ENCODE measurements at places on chromosomes 4 and X.

DNA sequence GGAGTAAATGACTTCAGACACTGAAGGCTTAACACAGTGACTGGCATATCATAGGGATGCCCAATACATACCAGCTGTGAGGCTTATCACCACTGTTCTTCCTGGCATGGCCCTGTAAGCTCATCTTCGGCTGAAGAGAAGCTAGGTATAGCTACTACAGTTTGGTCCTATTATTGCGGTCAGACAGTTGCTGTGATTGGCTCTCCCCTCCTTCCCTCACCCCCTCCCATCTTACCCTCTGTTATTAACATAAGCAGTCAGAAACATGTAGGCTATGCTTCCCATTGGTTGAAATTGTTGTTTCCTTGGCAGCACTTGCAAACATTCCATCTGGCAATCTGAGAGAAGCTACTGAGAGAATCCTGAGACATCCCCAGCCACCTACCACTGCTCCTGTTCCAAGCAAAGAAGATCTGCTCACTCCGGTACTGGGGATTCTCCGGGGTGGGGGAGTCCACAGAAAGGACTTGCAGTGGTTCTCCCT, at the start of gene AKAP14:
TSS of gene AKAP14 (plus strand) at position 51 of the 484 bp plus-strand sequence. CDS start 7,331 bp downstream, outside the sequence.
- DNase-seq: no peak

- DNase-seq: peak; percentile 8
These were observed at the start of gene SCD5 for GRCh38 chr4:82798168-82799005. Gene SCD5, minus strand, starts transcription at chr4:82798796. Its CDS starts 259 bp downstream, at chr4:82798537.

DNA sequence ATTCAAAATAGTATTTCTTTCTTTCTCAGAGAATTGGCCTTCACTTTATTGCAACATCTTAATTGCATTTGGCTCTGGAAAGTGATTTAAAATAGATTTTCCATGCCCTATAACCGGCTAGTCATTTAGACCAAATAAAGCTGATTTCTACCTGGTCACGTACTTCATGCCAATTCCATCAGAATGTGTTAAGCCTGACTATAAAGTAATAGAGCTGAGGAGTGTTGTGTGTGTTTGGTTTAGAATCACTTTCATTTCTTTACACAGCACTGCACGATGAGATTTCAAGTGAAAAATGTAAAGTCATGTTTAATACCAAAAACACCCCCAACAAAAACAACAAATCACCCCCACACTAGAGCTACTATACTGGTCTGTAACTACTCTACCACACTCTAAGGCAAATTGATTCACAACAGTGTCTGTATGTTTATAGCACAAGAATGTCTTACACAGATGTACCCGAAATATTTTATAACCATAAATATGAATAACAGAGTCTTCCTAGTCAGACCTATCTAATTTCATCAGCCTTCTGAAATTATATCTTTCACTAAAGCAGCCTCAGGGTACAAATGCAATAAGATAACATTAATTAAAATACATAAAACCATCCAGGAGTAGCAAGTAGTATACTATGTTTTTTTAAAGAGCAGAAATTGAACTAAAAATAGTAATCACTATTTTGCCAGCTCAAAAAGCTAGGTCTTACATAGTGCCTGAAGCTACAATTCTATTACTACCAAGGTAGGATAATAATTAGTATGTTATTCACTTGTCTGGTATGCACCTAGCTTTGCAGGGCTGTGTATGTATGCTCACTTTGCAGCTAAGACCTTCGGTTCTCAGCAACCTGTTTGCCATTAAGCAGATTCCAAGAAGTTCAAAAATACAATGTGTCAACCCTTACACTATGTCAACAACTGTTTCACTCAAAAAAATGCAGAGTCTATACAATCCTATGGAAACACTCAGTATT, 28.4 kb downstream of the APBB2 start:
- DNase-seq: no peak

DNA sequence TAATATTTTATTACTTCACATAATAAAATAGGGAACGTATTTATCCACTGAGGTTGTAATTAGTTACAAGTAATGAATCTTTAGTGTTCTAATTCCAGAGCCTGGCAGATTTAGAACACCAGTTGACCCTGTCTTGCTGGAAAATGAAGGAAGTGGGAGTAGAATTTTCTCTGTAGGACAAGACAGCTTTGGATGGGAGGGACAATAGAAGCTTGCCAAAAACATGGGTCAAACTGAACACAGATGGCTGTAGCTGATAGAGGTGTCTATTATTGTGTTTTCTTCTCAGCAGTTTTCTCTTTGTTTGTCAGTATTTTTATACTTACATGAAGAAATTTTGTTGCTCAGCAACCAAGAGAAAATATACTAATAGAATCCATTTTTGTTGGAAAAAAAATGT, 20.2 kb downstream of the FAT4 start:
- no peak for DNase-seq

GRCh38 chr4:153294631-153295030, 49.9 kb upstream of the MND1 start:
- no peak for DNase-seq

- DNase-seq: no peak
These were observed 92.2 kb upstream of the GATB start for GRCh38 chr4:151853034-151853433.

DNA sequence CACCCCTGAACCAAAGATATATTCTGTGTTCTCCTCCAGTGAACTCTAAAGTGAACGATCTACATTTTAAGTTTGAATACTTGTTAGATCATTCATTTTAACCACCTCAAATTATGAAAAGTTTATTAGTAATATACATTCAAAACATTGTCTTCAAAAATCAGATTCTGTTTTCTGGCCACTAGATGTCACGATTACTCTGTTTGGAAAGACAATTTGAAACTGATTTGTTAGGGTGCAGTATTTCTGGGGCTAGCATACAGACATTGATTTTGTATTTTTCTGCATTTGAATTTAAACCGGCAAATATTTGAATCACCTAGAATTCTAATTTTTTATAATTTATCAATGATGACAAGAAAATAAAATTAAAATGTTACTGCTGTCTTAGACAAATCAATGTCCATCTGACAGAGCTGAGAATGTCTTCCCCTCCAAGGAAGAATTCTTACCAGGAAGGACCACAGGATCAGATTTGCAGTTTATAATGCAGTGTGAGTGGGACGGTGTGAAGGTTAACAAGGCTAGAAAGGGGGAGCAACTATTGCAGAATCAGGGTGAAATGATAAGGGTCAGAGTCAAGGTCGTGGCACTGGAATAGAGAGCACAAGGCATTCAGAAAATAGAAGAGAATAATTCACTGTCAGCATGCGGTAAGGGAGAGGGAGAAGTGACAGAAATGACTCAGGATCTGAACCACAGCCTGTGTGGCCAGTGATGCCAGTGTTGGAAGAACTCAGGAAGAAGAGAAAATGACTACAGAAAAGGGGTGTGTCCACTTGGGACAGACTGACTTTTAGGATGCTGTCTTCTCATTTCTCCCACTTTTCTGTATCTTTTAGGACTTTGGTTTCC, 91.6 kb downstream of the ANXA10 start:
- peak; percentile 17 for DNase-seq

GRCh38 chr4:174928575-174929253, 10.6 kb downstream of the ADAM29 start:
- DNase-seq: no peak

- DNase-seq: no peak
These were observed 86.2 kb downstream of the MAD2L1 start for GRCh38 chr4:119980456-119980855.

All from activated CD4-positive, alpha-beta T cell treated with anti-CD3 and anti-CD28 coated beads, Interleukin-2, Interleukin-4, amounts not matched to agents 100 ng/mL and 50 ng/mL, durations not matched to agents 16 hours and 8 hours (primary cell).